Neural crest cell (in vitro differentiated cells): ENCODE measurements at places on chromosomes 1 and 21.

DNA sequence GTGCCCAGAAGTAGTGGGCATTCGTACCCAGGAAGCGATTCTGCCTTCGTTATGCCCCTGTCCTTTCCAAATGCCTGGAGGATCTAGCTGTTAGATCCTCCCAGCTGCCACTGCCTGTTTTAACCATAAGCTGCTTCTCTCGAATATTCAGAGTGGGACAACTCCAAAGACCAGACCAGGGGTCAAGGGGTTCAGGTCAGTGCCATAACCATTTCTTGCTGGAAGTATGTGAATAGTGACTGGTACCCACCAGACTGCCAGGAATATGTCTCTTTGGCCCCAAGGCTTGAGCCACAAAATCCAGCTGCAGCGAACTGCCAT, 914 bp upstream of the MTF1 start:
- DNase-seq, result no peak

DNA sequence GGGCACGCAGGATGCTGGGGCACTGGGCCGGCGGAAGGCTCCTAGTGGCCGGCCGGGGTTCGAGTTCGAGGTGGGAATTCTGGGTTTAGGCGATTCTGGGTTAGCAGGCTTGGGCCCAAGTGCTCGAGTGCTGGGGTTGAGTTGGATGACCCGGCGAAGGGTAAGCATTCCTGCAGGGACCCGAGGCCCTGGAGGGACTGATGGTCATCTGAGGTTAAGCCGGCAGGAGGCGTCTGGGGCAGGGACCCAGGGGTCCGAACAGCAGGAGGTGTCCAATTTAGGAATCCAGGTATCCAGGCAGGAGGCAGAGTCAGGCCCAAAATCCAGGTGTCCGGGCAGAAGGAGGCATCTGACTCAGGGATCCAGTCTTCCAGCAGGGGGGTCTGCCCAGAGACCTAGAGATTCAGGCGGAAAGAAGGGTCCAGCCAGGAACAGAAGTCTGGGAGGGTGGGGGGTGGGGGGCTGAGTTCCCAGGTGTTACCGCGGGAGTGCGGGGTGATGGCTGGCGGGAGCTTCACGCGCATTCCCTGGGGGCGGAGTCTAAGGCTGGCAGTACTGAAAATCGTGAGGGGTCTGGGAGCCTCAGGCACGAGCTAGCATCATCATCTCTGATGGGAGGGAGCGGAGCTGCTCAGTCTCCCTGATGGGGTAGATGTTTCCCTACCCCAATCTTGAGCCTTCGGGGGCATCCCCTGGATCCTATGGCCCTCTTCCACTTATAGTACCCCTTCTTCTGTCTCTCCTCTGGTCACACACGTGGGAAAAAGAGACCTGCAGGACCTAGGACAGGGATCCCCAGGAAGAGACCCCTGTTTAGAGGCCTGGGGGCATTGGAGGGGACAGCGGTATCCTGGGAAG, 585 bp downstream of the GPR3 start:
- no peak for DNase-seq

DNA sequence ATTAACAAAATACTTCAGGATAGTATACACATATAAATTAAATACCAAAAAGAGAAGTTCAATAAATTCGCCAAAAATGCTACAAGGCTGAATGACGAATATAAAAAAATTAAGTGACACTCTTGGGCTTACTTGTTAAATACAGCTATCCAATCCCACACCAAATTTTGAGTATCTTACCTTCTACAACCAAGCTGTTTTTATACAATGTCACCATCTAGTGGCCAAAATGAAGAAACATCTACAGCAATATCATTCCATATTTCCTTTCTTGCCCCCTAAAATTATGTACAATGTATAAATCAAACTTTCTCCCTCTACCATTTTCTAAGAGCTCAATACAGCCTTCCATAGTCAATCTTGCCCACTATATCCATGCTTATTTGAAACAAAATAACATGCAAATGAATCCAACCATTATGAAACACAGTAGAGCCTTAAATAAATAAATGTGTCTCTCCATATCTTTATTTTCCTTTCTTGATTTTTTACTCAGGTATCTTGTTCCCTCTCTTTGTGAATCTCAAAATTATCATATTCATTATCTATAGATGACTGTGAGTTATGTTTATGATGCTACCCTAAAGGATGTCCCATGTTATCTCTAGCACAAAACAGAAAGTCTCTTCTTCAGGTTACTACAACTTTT, 86.3 kb downstream of the ACBD6 start:
- no peak for DNase-seq

DNA sequence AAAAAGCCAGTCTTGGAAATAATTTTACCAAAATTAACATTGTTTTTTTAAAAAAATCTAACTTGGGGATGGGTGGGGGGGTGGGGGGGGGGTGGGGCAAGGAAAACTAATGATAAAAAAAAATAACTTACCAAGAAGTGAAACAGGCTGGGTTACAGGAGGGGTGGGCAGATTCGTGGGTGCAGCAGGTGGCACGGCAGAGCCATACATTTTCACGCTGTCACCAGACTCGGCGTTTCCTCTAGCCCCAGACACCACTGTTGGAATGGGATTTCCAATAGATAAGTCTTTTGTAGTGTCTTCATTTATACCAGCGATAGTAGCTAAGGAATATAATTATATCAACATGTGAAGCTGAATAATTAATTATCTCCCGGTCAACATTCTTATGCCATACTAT, 25.4 kb downstream of the SOD1 start:
- no peak for DNase-seq

- no peak for DNase-seq
Observed at GRCh38 chr1:53348486-53349368, 20.9 kb upstream of the LRP8 start.

DNA sequence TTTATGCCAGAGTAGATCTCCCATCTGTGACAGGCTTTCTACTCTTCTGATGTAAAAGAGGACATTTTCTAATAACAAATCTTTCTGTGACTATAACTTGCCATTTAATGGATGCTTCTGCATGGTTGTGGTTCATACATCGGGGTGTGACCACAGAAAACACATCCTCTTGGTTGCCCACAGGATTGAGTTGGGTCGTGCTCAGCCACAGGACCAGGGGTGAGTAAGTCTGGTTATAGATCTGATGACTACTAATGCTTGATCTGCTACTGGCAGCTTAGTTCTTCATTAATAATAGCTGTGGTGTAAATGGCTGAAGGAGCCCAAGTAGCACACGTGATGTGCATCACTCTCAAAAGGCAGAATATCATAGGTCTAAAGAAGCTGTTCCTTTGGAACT, 328.2 kb downstream of the RWDD3 start:
- no peak for DNase-seq

DNA sequence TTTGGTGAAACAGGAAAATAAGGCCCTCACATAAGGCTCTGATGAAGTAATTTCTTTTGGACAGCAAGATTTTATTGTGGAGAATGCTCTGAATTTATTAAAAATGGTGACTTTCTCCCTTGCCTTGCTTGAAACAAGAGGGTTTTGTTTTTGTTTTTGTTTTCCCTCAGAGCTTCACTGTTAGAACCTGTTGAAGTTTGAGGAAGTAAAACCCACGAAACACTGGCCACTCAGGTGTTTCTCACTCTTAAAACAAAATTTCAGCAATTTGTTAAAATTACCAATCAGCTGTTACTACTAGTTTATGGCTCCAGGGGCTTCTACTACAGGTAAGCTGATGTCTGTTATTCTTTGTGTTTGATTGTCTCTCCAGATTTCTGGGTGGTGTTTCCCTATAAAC, 112.6 kb upstream of the B3GALT2 start:
- no peak for DNase-seq

GRCh38 chr1:155966135-155966534, 12.2 kb downstream of the ARHGEF2 start:
- no peak for DNase-seq

DNA sequence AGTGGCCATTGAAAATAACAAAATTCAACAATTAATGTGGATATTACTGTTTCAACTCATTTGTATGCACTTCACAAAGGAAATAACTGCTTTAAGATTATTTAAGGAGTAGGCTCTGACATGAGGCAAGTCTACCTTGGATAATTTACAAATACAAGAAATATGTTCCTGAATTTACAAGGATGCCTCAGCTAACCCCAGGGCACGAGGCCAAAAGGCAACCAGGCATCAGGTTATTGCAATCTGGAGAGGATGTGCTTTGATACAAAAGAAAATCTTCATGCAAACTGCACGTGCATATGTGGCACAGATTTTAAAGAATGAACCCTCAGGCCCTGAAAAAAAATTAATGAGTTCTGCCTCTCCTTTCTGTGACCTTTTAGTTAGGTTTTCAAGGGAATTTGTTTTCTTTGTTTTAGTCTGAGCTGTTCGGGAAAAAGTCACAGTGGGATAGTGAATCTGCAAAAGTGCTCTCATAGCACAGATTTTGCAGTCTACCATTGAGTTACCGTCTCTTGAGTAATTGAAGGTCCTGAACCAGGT, 1304.2 kb upstream of the ADGRL4 start:
- DNase-seq, result no peak

DNA sequence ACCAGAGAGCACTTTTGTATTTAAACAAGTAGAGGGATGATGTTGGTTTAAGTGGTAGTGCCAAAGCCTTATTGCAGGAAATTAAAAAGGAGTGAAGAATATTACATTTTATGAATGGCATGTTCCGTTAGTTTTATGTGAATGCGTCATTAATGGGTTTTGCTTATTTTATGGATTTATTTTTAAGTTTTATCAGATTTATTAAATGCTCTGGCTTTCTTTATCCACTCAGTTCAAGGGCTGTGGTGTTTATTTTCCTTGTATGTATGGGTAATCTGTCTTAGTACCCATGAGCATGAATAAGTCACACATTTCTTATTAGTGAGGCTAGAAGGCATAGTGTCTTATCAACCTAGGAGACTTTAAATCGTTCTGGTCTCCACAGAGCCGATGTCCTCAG, 41.6 kb upstream of the NBL1 start:
- DNase-seq, result no peak

- DNase-seq, result no peak
Observed at GRCh38 chr1:69485616-69486015, 82.1 kb upstream of the LRRC7 start.

DNA sequence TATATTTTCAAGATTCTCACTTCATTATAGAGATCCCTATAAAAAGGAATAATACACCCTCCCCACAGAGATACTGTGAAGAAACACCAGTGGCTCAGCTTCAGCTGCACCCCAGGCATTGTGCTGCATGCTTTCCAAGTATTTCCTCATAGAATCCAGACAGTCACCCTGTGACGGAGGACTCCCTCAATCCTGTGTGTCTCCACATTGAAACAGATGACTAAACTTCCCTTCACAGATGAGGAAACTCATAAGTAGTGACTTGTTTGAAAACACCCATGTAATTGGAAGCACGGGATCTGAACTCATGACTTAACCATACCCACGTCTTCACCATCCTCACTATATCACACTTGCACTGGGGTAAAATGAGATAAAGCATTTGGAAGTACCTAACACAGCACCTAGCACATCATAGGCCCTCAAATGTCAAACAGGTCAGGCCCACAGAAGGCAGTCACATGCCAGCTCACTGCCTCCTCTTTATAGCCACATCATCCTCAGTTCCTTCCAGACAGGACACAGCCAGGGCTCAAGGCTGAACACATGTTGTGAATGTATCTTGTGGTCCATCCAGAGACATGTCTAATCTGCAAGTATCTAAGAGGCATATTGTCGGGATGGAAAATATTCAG, 55.2 kb downstream of the GPR161 start:
- no peak for DNase-seq
